Right lung (tissue), 10 donors: ENCODE measurements at places on chromosomes 3 and 15. TPM values are rescaled to one million over a fixed set of nuclear protein-coding genes. Genes with fewer than 3 reads are reported as not detected.

- no peak for DNase-seq
These were observed 74.6 kb downstream of the ZBTB20 start for GRCh38 chr3:115072265-115073021.

DNA sequence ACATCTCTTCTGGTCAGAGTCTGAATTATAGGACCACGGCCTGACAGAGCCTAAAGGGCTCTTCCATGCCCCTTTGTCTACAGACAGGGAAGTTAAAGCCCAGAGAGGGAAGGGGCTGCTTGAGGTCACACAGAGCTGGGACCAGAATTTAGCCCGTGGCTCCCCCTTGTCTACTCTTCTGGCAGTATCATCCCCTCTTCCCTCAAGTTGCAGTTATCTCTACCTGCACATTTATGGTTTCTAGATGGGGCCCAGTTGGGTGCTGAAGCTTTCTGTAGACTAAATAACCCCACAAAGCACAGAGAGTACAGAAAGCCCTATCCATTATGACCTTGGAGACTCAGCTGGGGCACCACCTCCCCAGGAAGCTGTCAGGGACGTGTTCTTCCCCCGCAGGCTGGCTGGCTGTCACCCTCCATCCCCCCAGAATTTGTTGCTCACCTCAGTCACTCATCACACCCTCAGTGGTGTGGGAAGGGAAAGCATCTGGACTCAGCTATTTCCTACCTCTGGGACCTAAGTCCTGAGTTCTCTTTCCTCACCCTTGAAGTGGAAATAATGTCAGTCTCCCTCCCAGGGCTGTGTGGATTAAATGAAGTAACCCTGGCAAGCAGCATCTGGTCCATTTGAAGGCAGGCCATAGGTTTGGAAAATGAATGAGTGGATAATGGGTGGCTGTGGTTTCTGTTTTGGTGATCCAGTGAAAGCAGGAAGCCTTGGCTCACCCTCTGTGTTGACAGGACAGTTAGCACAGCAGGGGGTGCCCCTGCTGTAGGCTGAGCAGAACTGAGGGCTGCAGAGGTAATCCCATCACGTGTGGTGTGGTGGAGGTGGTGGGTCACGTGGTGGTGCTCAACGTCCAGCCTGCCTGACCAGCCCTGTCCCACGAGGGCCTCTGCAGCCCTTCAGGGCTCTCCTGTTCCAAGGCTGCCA is 16.3 kb downstream of the ACOX2 start:
- DNase-seq: no peak

GRCh38 chr15:44591326-44591725 is 54.4 kb downstream of the EIF3J start:
- no peak for DNase-seq

- no peak for DNase-seq
These were observed 151.4 kb downstream of the PDZRN3 start for GRCh38 chr3:73473181-73473897.

- no peak for DNase-seq
These were observed 603.2 kb upstream of the KCNMB2 start for GRCh38 chr3:177932750-177933660.

DNA sequence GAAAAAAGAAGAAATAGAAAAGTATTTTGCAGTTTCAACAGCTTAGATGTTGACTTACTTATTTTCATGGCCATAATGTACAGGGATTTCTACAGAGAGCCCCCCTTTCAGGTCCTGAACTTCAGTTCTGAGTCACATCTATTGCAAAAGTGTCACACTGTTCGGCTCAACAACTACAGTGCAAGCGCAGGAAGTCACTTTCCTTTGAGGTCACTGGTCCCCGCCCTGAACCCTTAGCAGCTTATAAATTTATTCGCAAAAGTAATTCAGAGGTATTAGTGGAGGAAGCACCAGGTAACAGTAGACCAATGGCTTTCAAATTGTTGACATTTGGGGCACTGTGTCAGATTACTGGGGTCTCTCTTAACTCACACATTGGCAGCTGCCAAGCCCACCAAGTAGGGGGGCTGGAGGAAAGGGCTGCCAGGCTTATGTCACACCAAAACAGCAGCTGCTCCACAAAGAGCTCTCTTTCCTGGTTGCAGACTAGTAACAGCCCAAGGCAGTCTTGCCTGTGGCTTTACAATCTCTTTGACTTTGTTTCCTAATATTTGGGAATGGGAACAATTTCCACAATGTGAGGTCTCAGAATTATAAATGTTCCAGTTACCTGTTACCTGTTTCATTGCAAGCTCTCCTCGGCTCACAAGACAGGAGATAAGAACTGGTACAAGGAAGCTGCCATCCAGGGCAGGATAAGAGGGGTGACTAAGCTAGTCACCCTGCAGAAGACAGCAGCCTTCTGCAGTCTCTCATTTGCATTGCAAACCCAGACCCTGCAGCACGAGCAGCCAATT is 130.2 kb upstream of the STRIT1 start:
- DNase-seq: no peak

DNA sequence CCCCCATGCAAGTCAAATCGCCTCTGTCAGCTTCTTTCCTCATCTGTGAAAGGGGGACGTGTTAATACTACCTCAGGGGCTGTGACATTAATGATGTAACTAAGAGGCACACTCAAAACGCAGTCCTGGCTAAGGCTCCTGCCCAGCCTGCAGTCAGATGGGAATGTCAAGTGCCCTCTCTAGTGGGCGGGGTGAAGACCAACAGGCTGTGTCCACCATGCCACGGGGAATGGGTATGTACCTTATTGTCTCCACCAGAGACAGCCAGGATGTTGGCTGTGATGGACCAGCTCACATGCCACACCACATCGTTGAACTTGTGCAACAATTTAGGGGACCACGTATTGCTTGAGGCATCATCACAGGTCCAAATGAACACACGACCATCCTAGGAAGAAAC is 11.0 kb upstream of the GHRL start:
- DNase-seq: no peak

GRCh38 chr3:25604107-25604805 is 60.5 kb downstream of the TOP2B start:
- DNase-seq: no peak

DNA sequence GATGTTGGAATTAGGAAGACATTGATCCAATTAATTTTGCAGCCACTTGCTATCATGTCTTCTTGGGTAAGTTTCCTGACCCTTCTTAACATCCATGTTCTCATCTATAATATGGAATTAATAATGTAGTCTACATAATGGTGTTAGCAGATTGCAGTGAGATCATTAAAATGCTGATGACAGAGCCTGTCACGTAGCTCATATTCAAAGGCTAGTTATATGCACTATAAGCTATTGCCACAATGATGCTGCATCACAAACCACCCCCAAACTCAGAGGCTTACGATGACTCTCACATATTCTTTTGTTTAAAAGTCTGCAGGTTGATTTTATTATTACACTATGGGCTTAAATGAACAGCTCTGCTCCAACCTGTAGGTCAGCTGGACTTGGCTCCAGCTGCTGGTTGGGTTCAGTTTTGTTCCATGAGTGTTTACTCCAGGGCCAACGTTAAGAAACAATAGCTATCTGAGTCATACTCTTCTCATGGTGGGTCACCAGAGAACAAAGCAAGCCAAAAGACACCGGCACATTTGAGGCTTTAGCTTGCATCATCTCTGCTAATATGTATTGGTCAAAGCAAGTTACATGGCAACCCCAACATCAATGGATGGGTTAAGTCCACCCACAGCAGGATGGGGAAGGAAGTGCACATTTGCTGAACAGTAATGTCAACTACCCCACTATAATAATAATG is 250.0 kb upstream of the SLCO3A1 start:
- DNase-seq: no peak

DNA sequence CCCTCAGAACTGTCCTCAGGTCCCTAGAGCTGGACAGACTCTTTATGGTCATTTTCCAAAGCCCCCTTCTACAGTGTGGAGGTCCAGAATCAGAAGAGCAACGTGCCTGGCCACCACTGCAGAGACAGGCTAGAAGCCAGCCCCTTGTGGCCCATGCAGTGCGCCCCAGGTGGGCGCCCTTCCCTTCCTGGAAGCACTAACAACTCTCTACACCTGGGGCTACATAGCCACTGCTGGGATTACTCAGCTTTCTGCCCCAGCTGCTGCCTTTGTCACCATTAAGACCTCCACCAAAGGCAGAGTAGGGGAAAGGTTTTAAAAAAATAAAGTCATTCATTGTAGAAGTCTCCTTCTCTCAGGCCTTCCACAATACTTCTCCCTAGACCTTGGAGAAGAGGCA is 2.3 kb downstream of the RASGRP1 start:
- no peak for DNase-seq

- DNase-seq: no peak
These were observed 236.0 kb downstream of the EDEM1 start for GRCh38 chr3:5423523-5423922.

DNA sequence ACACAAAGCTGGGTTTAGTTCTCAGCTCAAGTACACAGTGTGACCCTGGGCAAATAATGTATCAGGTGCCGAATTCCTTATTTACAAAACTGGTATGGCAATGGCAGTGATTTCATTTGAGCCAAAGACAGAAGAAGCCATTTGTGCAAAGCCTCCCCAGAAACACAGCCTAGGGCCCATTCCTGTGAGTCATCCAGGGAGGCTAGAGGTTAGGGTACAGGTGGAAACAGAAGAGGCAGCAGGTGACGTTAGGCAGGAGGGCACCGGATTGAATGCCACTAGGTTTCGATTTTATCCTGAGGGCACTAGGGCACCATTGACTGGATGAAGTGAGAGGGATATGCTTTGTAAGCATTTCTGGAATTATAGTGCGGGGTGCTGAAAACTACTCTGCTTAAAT is 766.9 kb upstream of the NR2F2 start:
- DNase-seq: no peak

GRCh38 chr3:78734048-78734637 is 1033.7 kb downstream of the ROBO1 start:
- DNase-seq: no peak

DNA sequence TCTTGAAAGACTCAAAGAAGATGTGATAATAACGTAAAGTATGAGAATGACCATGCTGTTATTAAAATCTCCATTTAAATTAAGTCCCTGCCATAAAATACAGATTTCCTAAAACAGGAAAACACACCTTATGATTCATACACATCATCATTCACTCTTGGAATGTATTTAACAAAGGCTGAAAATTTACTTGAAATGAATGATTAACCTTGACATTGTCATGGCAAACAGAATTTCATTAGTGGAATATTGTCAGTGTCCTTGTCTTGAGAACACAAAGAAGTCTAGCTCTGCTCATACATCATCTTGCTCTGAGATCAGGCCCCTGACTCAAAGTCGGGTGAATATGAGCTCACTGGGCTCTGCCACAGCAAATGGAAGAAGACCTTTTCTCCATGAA is 313.9 kb downstream of the FGF12 start:
- DNase-seq: no peak

ERC2 gene
- 2.2 TPM for polyA plus RNA-seq

ROBO2 gene
- polyA plus RNA-seq: 66.1 TPM

NPRL2 gene
- polyA plus RNA-seq: 27.5 TPM
